ENCODE measurements at places on chromosomes 11 and 22. TPM values are rescaled to one million over a fixed set of nuclear protein-coding genes. Genes with fewer than 3 reads are reported as not detected.

DNA sequence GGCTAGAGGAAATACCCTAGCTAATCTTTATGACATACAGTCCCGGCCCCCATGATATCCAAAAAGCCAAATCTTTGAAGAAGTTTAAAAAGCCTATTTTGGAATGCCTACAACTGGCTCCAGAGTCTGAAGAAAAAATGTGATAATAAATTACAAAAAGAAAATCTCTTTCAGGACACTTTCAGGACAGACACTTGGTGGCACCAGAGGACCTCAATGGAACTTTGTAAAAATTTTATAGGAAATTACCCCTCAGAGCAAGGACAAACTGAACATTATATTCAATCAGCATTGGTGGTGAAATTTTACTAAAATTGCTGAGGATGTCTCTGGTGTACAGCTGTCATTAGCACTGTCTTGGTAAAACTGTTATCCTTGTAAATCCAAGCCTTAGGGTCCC lies 81.0 kb downstream of the CCDC73 start:
- DNase-seq: no peak

MEI1 gene
- total RNA-seq: 1.1 TPM

- no peak for DNase-seq
Measured at GRCh38 chr11:24683583-24683982, 186.7 kb downstream of the LUZP2 start.

CHRM1 gene
- total RNA-seq: 0.54 TPM

DNA sequence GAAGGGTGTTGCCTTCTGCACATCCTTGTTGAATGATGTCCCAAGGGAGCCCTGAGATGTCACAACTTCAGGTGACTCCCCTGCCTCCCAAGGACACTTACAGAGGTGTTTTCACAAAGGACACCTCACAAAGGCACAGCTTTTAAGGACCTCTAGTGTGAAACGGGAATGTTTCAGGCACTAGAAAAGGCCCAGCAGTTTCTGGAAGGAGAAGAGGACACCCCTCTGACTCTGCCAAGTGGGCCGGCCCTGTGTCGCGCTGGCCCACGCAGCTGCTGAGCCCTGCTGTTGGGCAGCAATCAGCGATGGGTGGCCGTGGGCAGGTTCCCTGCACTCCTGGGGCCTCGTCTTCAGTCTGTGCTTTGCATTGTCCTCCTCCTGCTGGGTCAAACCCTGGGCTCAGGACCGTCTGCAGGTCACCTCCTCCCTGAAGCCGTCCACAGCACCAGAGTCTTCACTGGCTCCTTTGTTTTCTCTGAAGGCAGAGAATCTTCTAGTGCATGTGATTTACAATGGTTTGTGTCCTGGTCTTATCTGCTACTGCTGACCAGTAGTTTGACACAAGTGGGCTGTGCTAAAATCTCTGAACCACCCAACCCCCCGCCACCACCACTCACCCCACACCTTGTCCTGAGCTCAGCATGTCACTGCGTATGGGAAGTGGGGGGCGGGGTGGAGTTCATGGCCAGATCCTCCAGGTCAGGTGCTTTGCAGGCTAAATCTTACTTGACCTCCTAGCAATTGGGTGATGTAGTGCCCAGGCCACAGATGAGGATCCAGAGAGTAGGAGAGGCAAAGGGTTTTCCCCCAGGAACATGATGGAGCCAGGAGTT lies 3.2 kb downstream of the LINC01488 start:
- no peak for DNase-seq

GRCh38 chr11:110345743-110346142 lies 49.3 kb upstream of the RDX start:
- no peak for DNase-seq

DNA sequence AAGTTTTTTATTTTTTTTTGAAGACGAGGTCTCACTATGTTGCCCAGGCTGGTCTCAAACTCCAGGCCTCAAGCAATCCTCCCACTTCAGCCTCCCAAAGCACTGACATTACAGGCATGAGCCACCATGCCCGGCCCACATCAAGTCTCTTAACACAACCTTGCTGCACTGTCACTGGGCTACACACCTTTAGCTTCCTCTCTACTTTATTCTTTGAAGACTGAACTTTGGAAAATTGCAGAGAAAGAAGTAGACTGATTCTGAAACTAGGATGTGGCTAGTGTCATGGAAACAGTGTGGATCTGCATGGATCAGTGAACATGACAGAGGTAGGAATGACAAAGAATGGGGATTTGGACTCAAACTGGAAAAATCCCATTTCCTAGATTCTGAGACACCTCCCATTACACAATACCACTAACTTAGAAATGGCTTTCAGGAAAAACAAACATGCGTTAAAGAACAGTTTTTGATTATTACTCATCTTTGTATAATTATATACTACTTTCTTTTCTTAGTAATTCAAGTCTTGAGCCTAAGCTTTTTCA lies 99.6 kb upstream of the SPON1 start:
- DNase-seq: no peak

APOL3 gene
- 98.2 TPM for total RNA-seq

- no peak for DNase-seq
Measured at GRCh38 chr11:66723693-66724092, 5.3 kb downstream of the SPTBN2 start.

DNA sequence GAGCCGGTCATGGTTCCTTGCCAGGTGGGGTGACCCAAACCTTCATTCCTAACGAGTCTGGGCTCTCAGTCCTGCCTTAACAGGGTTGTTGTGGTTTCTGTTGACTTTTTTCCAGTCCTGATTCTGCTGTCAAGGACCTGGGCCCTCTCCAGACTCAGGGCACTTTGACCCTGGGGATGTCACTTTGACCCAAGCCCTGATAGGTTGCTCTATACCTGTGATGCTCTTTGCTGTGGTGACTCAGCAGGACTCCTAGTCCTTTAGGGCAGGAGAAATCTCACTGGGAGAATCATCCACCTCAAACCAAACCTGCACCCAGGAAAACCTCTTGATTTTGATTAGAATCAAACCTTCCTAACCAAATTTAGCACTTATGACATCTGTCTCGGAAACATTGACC lies 20.5 kb upstream of the MPPED1 start:
- no peak for DNase-seq

ATM gene
- total RNA-seq: 46.3 TPM

DNA sequence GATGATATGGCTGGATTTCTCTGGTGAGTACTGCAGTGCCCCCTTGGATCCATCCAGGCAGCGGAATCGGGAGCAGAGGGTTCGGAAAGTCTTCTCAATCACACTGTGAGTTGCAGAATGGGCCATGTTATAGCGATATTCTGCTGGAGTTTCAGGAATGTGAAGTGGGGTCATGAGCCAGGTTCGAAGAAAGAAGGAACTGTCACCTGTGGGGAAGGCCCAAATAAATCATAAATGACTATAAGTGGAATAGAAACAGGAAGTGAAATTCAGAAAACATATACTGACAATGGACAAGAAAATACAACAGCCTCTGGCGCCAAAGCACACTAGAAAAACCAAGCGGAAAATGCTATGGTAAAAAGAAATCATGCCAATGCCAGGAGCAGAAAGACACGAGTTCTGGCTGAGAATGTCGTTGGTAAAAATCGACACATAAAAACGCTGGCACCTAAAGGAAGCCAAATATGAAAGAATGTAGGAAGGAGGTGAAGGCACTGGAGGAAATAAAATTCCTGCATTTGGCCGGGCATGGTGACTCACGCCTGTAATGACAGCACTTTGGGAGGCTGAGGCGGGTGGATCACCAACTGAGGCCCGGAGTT lies 10.0 kb upstream of the AMBRA1 start:
- DNase-seq: no peak

MIOX gene
- total RNA-seq: not detected

DNA sequence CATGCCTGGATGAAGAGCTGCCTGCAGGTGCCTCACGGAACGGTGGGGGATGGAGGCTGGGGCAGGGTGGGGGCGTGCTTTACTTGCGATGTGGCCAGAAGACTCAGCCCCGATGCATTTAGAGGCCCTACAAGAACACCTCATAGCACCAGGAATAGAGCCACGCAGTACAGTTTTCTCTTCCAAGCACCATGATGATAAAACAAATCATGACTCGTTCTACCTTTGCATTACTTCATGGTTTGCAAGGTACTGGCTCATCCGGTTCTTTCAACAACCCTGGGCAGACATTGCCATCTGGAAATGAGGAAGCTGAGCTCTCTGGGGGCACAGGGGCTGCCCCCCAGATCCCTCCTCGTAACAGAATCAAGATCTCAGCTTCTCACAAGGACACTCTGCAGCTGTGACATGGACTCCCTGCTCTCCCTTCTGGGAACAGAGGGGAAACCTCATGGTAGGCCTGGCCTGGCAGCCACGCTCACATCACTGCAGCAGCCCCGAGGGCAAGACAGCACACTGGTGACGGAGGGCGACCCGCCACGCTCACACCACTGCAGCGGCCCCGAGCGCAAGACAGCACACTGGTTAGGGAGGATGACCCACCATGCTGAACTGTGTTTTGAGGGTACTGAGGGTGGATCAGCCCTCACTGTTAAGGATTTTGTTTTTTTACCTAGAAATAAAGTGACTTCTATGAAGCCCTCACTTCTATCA lies 46.9 kb downstream of the PHF21B start:
- DNase-seq: no peak

DNA sequence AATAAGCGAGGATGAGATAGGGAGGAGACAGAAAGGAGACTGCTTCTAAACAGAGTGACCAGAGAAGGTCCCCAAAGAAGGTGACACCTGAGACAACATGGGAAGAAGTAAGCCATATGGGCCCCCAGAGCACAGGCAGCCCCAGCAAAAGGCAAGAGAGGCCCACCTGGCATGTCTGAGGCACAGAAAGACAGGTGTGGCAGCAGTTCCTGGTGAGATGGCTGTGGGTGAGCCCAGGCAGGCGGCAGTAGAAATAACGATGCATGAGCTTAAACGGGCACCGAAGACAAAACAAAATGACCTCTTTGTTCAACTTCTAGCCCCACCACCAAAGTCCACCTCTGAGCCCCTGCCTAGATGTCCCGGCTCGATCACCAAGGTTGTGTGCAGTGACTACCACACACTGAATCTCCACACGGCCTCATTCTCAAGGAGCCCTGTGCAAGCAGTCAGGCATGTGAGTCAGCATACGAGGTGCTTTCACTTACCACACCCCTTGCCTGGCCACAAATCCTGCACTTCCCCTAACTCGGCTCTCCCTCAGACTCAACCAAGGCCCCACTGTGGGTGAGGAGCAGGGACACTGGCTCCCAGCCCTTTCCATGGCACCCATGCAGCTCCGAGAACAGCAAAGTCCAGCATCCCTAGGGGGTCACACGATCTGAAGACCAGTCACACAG lies 77.6 kb downstream of the PACSIN2 start:
- peak; percentile 67 for DNase-seq

Measured in Peyer's patch (tissue), 4 donors.